ENCODE measurements at places on chromosomes 12 and 14. TPM values are rescaled to one million over a fixed set of nuclear protein-coding genes. Genes with fewer than 3 reads are reported as not detected.

DNA sequence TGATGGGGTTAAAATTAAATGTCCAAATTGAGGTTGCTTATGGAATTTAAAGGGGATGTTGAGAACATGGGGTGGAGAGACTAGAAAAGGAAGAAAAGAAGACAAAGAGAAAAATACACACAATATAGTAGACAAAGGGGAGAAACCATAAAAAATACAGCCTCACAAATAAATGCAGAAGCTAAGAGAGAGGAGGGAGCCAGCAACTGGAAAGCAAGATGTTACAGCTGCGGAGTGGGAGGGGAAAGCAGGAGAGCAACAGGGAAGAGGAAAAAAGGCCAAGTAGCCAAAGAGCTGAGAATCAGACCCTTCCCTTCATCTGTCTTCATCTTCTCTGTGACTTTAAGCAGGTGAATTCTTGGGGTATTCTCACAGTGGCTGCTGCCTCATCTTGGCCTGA lies 39.7 kb upstream of the SMUG1 start:
- H3K27me3 ChIP-seq, result no peaks in the 10 kb centered on the region
- no peaks in the 10 kb centered on the region for H3K36me3 ChIP-seq
- H3K4me3 ChIP-seq, result no peak overlapping the region
- H3K27ac ChIP-seq, result no peak overlapping the region

DNA sequence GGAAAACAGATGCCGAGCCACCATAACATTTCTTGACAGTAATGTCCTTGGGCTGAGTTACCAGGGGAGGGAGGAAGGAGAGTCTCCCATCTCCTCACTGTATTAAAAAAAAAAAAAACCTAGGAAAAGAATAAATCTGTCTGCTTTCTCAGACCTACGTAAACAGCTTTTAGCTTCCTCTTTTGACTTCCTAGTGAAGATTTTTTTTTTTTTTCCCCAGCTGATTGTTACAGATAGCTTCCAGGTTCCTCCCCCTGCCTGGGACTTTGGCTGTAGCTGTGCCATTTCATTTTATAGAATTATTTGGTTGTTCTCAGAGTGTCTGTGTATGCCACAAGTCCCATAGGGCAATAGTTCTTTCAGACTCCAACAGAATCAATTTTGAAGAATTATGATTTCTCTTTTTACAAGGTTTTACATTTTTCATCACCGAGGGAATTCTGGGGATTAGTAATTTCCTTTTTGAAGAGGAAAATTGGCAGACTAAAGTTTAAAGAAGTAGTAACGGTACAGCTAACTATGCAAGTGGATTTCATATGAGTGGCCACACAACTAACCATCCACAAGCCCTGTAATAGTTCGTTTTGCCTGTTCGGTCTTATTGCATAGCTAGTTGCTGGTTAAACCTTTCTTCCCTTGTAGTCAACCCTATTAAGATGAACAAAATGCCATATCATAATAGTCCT lies 23.1 kb upstream of the GNS start:
- peaks cover 48% of the 10 kb centered on the region for H3K27me3 ChIP-seq
- no peak overlapping the region for H3K27ac ChIP-seq
- H3K36me3 ChIP-seq, result peaks cover 2% of the 10 kb centered on the region
- peaks cover 9% of the 10 kb centered on the region for H3K4me1 ChIP-seq
- DNase-seq, result no peak

DNA sequence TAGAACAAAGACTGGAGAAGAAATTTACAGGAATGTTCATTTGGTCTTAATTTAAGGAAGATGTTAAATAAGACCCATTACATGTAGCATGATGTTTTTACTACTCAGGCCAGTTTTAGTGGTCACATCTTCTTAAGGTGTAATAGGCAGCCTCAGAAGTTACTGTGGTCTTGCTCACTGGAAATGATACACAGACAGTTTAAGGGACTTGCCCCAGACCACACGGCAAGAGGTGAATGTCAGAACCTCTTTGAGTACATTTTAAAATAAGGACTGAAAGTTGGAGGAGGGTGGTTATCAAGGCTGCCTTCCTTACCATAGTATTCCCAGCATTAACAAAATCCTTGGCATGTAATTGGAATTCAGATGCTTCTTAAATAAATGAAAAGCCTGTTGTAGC lies 37.9 kb downstream of the LRRK2 start:
- no peaks in the 10 kb centered on the region for H3K4me1 ChIP-seq
- no peaks in the 10 kb centered on the region for H3K36me3 ChIP-seq
- H3K27me3 ChIP-seq, result no peaks in the 10 kb centered on the region
- no peak for DNase-seq
- no peak overlapping the region for H3K27ac ChIP-seq

DNA sequence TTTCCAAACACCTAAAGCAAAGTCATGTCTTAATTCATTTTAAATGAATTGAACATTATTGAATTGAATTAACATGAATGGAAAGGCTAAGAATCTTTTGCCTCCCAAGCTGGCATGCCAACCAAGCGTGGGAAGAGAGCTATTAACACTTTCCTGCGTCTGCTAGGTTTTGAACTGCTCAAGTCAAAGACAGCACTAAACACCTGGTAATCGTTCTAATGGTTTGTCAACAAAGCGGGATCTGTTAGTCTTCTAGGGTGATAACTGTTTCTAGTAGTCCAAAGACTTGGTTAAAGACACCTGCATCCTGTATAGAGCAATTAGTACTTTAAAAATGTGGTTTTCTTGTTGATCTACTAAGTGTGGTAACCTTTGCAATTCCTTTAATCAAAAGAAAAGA lies 164.2 kb upstream of the HMGA2 start:
- peaks cover 25% of the 10 kb centered on the region for H3K27me3 ChIP-seq
- no peak overlapping the region for H3K27ac ChIP-seq
- H3K4me3 ChIP-seq, result no peak overlapping the region
- no peak for DNase-seq

DNA sequence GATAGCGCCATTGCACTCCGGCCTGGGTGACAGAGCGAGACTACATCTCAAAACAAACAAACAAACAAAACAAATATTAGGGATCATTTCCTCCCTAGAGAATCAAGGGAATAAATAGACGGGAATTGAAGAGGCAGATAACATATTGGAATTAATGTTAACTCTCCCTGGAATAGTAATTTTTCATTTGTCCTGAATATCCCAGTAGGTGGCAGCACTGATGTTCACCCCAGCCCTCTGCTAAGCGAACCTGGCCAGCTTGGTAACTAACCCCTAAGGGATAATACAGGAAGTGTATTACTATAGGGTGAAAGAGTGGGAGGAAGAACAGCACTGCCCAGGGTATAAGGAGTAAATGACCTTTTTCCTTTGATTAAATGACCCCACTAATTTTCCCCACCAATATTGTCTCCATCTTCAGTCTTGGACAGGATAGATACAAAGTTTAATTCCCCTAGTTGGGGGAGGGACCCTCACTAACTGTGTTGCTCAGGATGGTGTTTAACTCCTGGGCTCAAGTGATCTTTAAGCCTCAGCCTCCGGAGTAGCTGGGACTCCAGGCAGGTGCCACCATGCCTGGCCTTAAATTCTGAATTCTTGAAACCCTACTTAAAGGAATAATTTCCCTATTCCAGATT lies 40.5 kb downstream of the SLC2A14 start:
- H3K36me3 ChIP-seq, result no peaks in the 10 kb centered on the region
- H3K27me3 ChIP-seq, result peaks cover 2% of the 10 kb centered on the region
- no peak overlapping the region for H3K27ac ChIP-seq
- peaks cover 2% of the 10 kb centered on the region for H3K4me1 ChIP-seq
- no peak overlapping the region for H3K4me3 ChIP-seq

GRCh38 chr12:117060246-117060928 lies 38.8 kb downstream of the TESC start:
- H3K4me1 ChIP-seq, result peaks cover 26% of the 10 kb centered on the region
- H3K27ac ChIP-seq, result no peak overlapping the region
- no peaks in the 10 kb centered on the region for H3K36me3 ChIP-seq

DNA sequence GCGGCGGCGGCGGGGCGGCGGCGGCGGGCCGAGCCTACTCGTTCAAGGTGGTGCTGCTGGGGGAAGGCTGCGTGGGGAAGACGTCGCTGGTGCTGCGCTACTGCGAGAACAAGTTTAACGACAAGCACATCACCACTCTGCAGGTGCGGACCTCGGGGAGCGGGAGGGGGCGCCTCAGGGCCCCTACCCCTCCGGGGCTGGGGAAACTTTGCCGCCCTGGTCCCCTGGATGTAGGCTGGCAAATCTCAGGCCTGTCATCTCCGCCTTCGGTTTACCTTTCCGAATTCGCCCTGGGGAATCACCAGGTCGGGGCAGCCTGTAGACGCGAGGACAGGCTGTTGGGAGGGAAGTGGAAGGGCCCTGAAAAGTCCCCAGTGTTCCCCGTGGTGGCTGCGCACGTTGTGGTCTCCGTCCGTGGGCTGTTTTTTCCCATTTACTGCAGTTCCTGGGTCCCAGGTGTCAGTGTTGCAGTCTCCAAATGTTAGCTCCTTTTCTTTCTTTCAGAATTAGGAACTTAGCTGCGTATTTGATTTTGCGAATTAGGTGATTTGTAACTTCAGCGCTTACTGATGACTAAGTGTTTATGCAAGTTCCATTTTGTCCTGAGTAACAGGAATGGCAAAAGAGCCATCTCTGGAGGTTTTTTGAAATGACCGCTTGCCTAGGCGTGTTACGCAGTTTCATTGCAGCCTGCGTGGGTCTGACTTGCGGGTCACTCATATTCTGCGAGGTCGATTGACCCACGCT lies 656 bp downstream of the RAB21 start:
- peaks cover 49% of the 10 kb centered on the region for H3K36me3 ChIP-seq
- peak; percentile 72 for DNase-seq
- peak overlapping the region; percentile 99 for H3K27ac ChIP-seq
- H3K4me3 ChIP-seq, result peak overlapping the region; percentile 92
- peaks cover 2% of the 10 kb centered on the region for H3K27me3 ChIP-seq
- H3K4me1 ChIP-seq, result peaks cover 35% of the 10 kb centered on the region

GRCh38 chr12:103756443-103756842 lies 84.6 kb downstream of the NT5DC3 start:
- no peak overlapping the region for H3K27ac ChIP-seq
- DNase-seq, result no peak
- peaks cover 4% of the 10 kb centered on the region for H3K27me3 ChIP-seq
- H3K36me3 ChIP-seq, result no peaks in the 10 kb centered on the region

- no peaks in the 10 kb centered on the region for H3K27me3 ChIP-seq
- H3K4me3 ChIP-seq, result peak overlapping the region; percentile 79
- peaks cover 92% of the 10 kb centered on the region for H3K4me1 ChIP-seq
- H3K27ac ChIP-seq, result peak overlapping the region; percentile 99
- peaks cover 43% of the 10 kb centered on the region for H3K36me3 ChIP-seq
Measured at GRCh38 chr14:99231850-99232713, 39.9 kb downstream of the BCL11B start.

- peaks cover 2% of the 10 kb centered on the region for H3K4me1 ChIP-seq
- no peak for DNase-seq
- H3K27ac ChIP-seq, result peak overlapping the region; percentile 30
Measured at GRCh38 chr12:123293178-123293760, 21.6 kb upstream of the CDK2AP1 start.

GRCh38 chr14:93048843-93049242 lies 66.9 kb downstream of the ITPK1 start:
- peak overlapping the region; percentile 39 for H3K27ac ChIP-seq
- no peak overlapping the region for H3K4me3 ChIP-seq
- DNase-seq, result no peak
- peaks cover 21% of the 10 kb centered on the region for H3K36me3 ChIP-seq
- H3K27me3 ChIP-seq, result no peaks in the 10 kb centered on the region
- H3K4me1 ChIP-seq, result peaks cover 39% of the 10 kb centered on the region

DNA sequence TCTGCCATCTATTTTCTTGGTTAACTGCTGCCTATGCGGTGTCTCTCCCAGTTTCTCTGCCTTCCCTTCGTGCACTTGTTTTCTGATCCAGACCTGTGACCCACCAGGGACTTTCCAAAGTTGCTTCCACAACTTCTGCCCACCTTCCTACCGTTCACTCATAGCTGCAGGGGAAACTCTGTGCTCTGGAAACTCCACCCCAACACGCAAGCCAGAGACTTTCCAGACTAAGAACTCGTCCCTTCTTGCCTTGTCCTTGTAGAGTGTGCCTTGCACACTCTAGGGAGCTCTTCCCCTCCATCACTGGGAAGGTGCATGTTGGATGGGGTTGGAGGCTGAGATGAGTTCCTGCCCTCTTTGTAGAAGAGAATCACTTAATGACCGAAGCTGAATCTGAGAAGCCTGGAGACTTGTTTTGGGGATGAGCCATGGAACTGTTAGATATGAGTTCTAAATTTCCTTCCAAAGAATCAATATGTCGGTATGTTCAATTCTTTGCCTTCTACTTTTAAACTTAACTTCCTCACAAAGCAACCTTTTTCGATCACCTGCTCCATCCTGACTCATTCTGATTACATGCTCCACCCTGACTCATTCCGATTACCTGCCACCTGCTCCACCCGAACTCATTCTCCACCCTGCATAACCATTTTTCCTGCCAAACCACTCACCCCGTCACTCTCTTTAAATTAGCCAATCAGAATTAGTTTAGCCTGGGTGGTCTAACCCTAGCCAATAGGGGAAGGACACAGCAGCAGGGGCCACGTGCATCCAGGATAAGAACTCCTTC lies 82.1 kb upstream of the CAPRIN2 start:
- peaks cover 23% of the 10 kb centered on the region for H3K27me3 ChIP-seq
- H3K4me1 ChIP-seq, result no peaks in the 10 kb centered on the region
- H3K36me3 ChIP-seq, result no peaks in the 10 kb centered on the region
- H3K4me3 ChIP-seq, result no peak overlapping the region
- DNase-seq, result no peak
- no peak overlapping the region for H3K27ac ChIP-seq

- DNase-seq, result no peak
- peaks cover 24% of the 10 kb centered on the region for H3K36me3 ChIP-seq
- H3K4me1 ChIP-seq, result no peaks in the 10 kb centered on the region
- H3K27me3 ChIP-seq, result no peaks in the 10 kb centered on the region
Measured at GRCh38 chr14:35853225-35853624, 27.1 kb downstream of the BRMS1L start.

- peak; percentile 73 for DNase-seq
- no peaks in the 10 kb centered on the region for H3K36me3 ChIP-seq
- no peak overlapping the region for H3K27ac ChIP-seq
- H3K4me1 ChIP-seq, result peaks cover 5% of the 10 kb centered on the region
- peak overlapping the region; percentile 2 for H3K4me3 ChIP-seq
Measured at GRCh38 chr12:46124848-46125619, 134.7 kb upstream of the SCAF11 start.

- H3K27ac ChIP-seq, result no peak overlapping the region
- no peaks in the 10 kb centered on the region for H3K4me1 ChIP-seq
- H3K27me3 ChIP-seq, result no peaks in the 10 kb centered on the region
Measured at GRCh38 chr14:76828339-76829012, 2.3 kb downstream of the LRRC74A start.

DNA sequence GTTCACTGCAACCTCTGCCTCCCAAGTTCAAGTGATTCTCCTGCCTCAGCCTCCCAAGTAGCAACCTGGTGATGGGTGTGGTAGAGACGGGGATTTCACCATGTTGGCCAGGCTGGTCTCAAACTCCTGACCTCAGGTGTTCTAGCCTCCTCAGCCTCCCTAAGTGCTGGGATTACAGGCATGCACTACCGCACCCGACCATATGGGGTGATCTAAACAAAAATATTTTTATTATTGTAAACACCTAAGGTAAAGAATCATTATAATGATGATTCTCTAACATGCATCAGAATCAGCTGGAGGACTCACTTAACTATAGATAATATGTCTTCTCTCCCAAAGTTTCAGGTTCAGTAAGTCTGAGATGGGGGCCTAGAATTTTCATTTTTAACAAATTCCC lies 96.2 kb upstream of the ALG10 start:
- no peak overlapping the region for H3K27ac ChIP-seq
- no peak overlapping the region for H3K4me3 ChIP-seq
- no peak for DNase-seq
- no peaks in the 10 kb centered on the region for H3K27me3 ChIP-seq
- H3K4me1 ChIP-seq, result no peaks in the 10 kb centered on the region
- no peaks in the 10 kb centered on the region for H3K36me3 ChIP-seq

The KRT5 gene
- total RNA-seq, result not detected

The LUM gene
- total RNA-seq, result not detected

The KIF21A gene
- 20.0 TPM for total RNA-seq

The SPIC gene
- not detected for total RNA-seq

The ACOT4 gene
- 1.8 TPM for total RNA-seq

The B4GALNT1 gene
- 0.61 TPM for total RNA-seq

The CAPZA3 gene
- not detected for total RNA-seq

The KRT4 gene
- total RNA-seq, result 0.16 TPM

The DAO gene
- total RNA-seq, result not detected

The SELPLG gene
- 23.8 TPM for total RNA-seq

Measured in activated CD8-positive, alpha-beta T cell treated with anti-CD3 and anti-CD28 coated beads for 36 hours (primary cell).